ENCODE measurements at places on chromosomes 6 and 20.

- no peak for DNase-seq
Observed at GRCh38 chr6:129115471-129115870, 232.5 kb downstream of the LAMA2 start.

GRCh38 chr6:152372945-152373344 is 264.2 kb downstream of the SYNE1 start:
- DNase-seq, result no peak

- DNase-seq, result no peak
Observed at GRCh38 chr6:16474772-16475493, 236.5 kb downstream of the GMPR start.

DNA sequence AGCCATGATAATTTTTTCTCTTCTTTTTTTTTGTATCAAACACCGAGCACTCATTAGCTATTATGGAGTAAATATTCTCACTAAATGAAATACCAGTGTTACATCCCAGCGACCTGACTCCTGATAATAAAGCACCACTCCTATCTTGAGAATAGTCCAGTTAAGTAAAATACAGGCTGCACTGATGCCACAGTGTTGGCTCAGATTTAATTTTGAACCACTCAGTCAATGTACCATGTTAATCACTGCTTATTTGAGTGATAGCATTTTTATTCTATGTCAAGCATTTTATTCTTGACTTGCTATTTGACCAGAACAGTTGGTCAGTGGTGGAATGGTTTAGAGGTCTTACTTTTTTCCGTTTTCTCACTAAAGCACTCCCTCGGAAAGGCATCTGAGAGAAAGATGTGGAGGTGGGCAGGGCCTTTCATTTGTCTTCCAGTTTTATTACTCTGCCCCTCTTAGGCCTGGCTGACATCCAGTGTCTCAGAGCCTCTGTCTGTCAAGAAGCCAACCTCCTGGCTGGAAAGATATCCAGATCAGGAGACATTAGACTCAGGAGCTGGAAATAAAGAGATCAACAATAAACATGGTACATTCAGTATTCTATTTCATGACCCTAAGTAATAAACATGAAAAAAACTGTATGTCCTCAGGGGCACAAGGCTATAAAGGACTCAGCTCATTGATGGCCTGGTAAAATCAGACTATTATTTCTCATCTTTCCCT is 457.8 kb downstream of the EPM2A start:
- DNase-seq, result no peak

DNA sequence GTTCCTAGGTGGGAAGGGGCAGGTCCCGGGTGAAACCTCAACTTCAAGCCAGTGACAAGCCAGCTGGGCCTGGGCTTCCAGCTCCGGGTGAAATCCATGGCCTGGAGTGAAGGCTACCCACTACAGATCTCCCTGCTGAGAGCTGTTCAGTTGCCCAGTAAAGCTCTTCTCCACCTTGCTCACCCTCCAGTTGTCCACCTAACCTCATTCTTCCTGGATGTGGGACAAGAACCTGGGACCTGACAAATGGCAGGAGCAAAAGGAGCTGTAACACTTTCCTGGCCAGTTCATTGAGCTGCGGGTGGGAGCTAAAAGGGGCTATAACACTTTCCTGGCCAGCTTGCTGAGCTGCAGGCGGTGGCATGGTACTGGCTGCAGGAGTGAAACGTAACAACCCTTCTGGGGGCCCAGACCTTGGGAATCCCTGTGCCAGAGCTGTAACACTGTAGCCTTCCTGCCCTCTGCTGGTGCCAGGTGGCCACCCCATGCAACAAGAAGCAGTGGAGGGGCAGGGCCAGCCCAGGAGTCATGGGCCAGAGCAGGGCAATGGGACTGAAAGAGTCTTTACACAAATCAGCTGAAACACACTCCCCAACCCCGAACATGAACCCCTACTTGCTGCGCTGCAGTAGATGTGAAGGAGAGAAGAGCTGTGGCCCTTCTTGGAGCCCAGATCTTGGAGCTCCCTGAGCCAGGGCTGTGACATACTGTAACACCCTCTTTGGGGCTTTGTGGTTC is 3.6 kb upstream of the HINT3 start:
- DNase-seq, result peak; percentile 41

- DNase-seq, result no peak
Observed at GRCh38 chr20:408843-409696, 971 bp downstream of the RBCK1 start.

DNA sequence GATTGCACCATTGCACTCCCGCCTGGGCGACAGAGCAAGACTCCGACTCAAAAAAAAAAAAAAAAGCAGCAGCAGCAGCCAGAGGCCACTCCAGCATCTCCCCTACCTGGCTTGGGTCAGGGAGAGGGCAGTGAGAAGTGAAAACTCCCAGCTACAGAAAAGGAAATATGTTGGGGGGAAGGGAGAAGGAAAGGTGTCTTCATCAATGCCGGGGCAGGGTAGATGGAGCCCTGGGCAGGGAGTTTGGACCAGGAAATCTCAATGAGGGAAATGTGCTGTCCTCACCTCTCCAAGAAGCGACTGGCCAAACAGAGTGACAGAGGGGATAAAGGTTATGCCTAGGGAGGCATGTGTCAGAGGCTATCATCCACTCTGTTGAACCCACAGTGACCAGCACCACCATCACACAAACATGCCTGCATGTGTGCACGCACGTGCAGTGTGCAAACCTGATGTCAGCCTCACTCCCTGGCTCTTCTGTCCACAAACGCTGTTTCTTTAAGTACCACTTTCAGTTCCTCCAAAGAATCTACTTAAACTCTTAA is 887 bp upstream of the AIF1 start:
- no peak for DNase-seq

DNA sequence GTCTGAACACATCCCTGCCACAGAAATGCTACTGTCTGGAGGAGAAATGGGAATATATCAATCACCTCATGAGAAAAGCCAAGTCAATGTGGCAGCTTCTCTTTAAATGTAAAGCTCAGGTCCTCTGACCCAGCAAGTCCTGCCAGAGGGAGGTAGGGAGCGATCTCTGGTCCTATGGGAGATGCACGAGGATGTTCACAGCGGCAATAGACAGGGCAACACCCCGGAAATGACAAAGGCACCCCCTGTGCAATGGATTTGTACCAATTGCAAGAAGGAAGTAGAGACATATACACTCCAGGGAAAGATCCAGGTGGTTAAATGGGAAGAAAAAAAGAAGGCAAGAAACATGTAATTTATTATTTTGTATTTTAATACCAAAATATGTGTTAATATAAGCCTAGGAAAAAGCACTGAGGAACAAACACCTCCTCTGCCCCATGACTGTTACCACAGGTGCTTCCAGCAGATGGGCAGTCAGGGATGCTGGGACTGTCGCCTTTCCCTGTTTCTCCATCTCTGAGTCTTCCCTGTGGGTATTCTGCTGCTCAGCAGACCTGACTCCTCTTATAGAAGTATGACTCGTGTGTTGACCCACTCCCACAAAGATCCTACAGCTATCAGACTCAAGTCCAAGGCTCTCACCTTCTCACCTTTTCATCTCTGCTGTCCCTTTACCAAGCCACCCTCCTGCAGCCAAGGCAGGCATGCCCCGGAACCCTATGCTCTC is 20.8 kb downstream of the ATP9A start:
- no peak for DNase-seq

Measured in NCI-H226 (cell line).